Stimulated activated CD4-positive, alpha-beta T cell treated with anti-CD3 and anti-CD28 coated beads, TNF-alpha, amount 100 ng/mL, for 1 hour (primary cell): ENCODE measurements at places on chromosomes 5 and 9.

- no peak for DNase-seq
Observed at GRCh38 chr5:171261904-171262303, 47.1 kb upstream of the TLX3 start.

DNA sequence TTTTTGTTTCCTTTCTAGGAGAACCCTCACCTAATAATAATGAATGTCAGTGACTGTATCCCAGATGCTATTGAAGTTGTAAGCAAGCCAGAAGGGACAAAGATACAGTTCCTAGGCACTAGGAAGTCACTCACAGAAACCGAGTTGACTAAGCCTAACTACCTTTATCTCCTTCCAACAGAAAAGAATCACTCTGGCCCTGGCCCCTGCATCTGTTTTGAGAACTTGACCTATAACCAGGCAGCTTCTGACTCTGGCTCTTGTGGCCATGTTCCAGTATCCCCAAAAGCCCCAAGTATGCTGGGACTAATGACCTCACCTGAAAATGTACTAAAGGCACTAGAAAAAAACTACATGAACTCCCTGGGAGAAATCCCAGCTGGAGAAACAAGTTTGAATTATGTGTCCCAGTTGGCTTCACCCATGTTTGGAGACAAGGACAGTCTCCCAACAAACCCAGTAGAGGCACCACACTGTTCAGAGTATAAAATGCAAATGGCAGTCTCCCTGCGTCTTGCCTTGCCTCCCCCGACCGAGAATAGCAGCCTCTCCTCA lies 87.1 kb downstream of the OSMR start:
- no peak for DNase-seq

DNA sequence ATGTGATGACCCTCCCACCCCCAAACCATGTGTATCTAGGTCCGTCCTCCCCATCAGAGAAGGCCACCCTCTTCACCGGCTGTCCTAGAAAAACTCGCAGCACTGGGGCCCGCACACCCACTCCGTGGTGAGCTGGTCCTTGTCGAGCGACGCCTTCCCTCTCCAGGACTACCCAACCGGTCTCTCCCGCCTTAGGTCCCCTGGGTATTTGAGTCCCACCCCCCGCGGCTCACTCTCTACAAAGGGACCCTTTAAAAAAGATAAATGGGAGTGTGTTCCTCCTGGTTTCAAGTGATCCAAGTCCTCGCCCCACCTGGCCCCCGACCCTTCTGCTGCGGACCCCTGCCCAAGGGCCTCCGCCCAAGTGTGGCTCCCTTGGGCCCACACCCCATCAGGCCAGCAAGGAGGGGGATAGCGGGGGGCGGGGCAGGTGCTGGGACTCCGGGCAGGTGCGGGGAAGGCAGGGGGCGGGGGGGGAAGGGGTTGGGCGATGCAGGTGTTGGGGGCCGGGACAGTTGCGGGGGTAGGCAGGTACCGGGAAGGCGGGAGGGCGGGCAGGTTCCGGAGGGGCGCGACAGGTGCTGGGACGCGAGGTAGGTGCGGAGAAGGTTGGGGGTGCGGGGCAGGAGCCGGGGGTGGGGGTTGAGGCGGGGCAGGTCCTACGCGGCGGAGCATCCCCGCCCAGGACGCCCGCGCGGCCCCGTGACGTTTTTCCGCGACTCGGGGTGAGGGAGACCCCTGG lies 970 bp upstream of the ARRDC1 start:
- DNase-seq, result no peak

- no peak for DNase-seq
Observed at GRCh38 chr5:9479990-9480389, 65.9 kb downstream of the SEMA5A start.

GRCh38 chr5:176559683-176560082 lies 10.5 kb downstream of the CDHR2 start:
- DNase-seq, result no peak

DNA sequence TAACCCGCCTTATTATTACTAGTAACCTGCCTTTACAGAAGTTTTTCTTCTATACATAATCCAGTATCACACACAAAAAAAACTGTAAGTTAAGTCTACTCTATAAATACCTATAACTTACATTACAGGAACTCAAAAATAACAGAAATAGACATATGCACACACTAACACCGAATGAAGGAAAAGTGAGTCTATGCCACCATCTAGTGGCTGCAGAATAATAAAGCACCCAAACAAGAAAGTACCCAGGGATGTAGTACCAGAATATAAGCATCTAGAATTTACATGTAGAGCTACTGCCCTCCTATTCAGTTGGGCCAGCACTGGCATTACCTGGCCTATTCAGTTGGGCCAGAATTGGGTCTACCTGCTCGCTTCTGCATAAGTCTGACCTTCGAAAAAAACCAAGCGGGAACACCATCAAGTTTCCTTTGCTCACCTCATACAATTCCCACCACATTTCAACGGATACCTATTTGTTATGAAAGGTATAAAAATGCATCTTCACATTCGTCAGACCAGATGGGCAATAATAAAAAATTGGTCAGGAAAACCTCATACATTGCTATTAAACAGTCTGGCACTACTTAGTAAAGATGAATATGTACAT lies 4.0 kb upstream of the NIPSNAP3A start:
- no peak for DNase-seq

GRCh38 chr5:39106322-39106721 lies 32.1 kb upstream of the RICTOR start:
- no peak for DNase-seq
